ENCODE measurements at places on chromosomes 5 and 9.
A peak's percentile ranks its signal among the peaks of the same experiment; 100 is the strongest.

- DNase-seq, result peak; percentile 34
These were observed 41.3 kb downstream of the UGCG start for GRCh38 chr9:111937781-111938426.

- no peak for DNase-seq
These were observed 32.1 kb downstream of the PRKACG start for GRCh38 chr9:68981789-68982188.

DNA sequence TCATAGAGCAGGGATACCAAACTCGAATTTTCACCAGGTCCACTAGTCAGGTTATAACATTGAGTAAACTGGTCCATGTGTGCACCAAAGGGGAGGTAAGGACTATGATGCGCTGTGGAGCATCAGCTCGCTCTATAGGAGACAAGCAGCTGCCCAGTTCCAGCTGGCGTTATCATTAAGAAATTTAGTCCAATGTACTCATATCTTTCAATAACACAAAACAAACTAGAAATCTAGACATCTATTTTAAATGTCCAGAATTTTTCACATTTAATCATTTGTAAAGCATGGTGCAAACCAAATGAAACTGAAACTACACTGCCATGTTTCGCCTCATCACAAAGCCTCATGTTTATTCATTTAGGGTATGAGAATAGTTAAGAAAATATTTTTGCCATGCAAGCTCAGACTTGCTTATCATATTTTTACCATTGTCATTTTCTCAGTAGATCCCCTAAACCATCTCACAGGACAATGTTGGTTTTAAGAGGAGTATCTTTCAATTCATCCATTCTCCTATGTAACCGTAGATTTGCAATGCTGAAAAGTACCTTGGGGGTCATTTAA lies 50.9 kb downstream of the ZNF474 start:
- DNase-seq, result no peak

- no peak for DNase-seq
These were observed 340.6 kb upstream of the DAB2 start for GRCh38 chr5:39765366-39765765.

GRCh38 chr5:67204821-67205220 lies 8.2 kb upstream of the CD180 start:
- no peak for DNase-seq

DNA sequence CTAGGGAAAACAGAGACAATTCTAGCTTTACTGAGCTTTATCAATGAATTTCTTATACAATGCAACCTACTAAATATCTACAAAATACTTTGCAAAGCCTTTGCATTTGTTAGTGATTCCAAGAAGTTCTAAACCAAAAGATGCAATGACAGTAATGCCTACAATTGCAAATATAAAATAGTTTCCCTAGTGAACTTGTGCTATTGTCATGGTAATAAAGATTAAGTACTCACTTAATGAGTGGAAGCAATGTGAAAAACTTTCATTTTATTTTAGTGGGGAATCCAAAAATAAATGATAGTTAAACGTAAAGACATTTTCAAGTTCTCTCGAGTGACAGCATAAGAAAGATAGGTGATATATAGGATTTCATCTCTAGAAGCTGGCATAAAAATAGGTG lies 270.5 kb upstream of the CTNND2 start:
- no peak for DNase-seq

DNA sequence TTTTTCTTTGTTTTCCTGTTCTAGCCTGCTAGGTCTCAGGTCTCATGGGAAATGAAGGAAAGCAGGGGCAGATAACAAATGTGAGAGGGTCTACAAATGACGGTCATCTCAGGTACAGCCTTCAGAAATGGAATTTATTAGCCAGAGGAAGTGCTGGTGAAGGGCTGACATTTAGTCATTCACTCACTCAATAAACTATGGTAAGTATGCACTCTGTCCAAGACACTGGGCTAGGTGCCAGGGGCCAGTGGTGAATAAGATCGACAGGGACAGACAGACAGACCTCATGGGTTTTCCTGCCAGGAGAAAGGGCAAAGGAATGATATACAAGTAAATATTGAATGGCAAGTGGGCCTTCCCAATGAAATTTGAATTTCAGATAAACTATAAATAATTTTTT lies 6.3 kb downstream of the PDE6A start:
- DNase-seq, result no peak

- no peak for DNase-seq
These were observed 9.3 kb upstream of the SLC36A3 start for GRCh38 chr5:151312756-151313324.

- DNase-seq, result no peak
These were observed 446.4 kb upstream of the SEMA6A start for GRCh38 chr5:117020999-117021398.

DNA sequence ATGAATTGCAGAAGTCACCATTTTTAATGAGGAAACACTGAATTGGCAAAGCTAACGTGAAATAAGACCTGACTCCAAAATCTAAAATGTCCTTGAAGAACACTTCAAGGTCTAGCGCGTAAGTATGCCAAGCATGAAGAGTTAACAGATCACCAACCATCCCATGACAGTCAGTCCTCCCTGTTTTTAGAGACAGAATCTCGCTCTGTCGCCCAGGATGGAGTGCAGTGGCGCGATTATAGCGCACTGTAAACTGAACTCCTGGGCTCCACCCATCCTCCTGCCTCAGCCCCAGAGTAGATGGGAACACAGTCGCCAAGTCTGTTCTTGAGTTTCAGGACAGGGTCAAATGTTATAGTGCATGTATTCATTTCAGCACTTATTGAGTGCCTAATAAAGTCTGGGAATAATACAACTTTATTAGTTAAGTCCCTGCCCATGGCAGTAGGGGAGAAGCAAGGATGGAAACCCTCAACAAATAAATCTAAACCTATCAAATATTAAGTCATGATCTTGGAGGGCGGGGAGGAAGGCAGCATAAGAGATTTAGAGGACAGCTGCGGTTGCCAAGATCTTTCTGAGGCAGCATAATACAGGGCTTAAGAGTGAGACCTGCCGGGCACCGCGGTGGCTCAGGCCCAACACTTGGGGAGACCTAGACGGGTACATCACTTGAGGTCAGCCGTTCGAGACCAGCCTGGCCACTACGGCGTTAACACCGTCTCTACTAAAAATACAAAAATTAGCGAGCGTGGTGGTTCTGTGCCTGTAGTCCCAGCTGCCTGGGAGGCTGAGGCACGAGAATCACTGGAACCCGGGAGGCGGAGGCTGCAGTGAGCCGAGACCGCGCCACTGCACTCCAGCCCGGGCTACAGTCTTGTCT lies 1.1 kb downstream of the ATPSCKMT start:
- no peak for DNase-seq

DNA sequence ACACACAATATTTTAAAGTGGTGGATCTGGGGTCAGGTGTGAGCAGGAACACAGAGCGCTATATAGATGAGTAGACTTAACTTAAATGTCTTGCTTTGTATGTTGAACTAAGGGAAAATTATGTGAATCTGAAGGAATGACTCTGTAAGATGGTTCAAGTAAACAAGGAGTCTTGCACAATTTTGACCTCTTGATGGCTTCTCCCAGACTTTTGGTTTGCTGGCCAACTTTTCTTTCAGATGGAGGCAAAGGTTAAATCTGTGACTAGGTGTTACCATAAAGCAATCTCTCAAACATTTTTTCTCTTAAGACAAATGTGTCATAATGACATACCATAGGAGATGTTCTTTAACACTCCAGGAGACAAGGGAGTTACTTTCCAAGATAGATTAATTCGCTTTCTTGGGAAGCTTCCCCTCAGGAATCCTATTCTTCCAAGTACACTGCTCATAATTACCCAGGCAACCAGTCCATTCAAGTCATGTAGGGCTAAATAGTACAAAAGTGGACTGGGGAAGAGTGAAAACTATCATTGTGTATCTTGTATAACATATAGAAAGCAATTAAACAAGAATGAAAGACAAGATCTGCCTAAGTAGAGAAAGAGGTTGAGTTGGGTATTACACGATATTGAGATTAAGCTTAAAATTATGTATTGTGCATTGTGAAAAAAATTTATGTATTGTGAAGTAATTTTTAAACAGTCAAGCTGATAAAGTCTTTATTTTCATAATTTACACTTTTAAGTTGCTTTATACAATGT lies 60.3 kb upstream of the SLC27A6 start:
- DNase-seq, result no peak

DNA sequence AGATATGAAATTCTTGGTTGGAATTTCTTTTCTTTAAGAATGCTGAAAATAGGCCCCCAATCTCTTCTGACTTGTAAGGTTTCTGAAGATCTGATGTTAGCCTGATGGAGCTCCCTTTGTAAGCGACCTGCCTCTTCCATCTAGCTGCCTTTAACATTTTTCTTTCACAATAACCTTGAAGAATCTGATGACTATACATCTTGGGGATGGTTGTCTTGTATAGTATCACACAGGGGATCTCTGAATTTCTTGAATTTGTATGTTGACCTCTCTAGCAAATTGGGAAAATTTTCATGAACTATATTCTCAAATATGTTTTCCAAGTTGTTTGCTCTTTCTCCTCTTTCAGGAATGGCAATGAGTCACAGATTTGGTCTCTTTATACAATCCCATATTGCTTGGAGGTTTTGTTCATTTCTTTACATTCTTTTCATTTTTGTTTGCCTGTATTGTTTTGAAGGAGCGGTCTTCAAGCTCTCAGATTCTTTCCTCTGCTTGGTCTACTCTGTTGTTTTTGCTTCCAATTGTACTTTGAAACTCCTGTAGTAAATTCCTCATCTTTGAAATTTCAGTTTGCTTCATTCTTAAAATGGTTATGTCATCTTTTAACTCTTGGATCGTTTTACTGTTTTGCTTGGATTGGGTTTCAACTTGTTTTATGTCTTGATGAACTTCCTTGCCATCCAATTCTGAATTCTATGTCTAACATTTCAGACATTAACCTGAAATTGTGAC lies 245.2 kb upstream of the TARS1 start:
- no peak for DNase-seq
